Stimulated activated CD4-positive, alpha-beta T cell treated with anti-CD3 and anti-CD28 coated beads, TNF-alpha, amount 100 ng/mL, for 24 hours (primary cell): ENCODE measurements at places on chromosomes 3 and 15.

DNA sequence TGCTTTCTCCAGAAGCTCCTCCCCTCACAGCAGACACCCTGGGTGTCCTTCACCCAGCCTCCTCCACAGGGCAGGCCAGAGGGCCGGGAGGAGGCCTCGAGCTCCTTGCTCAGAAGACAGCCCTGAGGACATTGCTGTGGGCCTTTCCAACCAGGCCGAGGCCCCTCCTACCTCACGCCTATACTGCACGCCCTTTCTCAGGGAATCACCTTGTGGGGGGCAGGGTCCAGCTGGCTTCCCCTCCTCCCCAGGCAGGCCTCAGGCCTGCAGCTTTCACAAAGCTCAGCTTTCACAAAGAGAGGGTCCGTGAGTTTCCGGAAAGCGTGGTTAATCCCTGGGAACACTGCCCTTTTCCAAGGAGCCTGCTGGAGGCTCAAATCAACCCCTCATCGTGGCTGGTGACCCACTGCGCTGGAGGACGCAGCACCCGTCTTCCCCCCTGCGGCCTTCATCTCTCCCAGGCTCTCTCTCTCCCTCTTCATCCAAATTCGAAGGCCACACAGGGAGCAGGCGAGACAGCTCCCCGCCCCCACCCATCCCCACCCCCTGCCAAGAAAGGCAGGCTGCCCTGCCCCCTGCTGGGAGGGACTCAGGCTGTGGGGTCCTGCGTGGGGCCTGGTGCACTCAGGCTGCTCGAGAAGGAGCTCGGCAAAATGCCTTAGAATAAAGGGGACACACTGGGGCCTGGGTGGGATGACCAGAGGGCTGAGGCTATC is 79.4 kb downstream of the OCA2 start:
- DNase-seq: no peak

DNA sequence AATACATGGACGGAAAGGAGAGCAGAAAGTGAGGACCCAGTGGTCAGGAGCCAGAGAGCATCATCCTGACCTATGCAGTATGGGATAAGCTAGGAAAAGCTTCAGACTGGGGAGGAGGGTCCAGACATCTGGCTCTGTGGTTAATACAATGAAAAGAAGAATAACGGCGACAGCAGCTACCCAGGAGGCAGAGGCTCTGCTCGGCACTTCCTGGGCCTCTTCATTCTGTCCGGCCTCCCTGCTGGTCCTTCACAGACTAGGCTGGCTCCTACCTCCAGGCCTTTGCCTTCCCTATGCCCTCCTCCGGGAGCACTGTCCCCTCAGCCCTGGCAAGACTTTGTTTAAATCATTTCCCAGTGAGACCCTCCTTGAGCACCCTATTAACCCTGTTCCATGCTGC is 58.9 kb upstream of the WNT5A start:
- DNase-seq: no peak

GRCh38 chr3:109685084-109686079 is 348.0 kb upstream of the DPPA4 start:
- no peak for DNase-seq

DNA sequence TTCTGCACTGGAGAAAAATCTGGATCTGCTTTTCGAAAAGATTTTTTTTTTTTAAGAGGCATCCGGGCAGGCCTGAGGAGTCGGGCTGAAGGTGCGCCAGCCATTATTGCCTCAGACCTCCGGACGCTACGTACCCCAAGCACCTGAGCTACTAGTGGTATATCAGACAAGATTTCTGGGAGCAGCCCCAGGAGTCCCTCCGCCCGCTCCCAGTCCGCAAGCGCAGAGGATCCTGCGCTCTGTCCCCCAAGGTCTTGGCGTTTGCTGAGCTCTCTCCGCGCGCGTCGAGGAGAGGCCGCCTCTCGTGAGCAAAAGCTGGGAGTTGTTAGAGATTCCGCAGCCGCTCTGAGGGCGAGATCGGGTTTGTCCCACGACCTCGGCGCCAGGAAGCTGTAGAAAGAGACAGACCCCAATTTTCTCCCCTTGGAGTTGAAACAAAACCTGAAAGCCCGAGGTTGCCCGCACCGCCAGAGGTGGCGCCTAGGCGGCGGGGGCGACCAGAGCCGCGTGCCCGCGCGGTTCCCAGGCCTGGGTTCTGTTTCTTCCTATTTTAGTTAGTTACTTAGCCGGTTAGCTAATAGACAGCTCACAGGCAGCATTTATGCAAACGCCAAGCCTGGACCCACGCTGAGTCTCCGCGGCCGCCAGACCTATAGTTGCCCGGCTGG is 72.5 kb upstream of the POLG start:
- no peak for DNase-seq

DNA sequence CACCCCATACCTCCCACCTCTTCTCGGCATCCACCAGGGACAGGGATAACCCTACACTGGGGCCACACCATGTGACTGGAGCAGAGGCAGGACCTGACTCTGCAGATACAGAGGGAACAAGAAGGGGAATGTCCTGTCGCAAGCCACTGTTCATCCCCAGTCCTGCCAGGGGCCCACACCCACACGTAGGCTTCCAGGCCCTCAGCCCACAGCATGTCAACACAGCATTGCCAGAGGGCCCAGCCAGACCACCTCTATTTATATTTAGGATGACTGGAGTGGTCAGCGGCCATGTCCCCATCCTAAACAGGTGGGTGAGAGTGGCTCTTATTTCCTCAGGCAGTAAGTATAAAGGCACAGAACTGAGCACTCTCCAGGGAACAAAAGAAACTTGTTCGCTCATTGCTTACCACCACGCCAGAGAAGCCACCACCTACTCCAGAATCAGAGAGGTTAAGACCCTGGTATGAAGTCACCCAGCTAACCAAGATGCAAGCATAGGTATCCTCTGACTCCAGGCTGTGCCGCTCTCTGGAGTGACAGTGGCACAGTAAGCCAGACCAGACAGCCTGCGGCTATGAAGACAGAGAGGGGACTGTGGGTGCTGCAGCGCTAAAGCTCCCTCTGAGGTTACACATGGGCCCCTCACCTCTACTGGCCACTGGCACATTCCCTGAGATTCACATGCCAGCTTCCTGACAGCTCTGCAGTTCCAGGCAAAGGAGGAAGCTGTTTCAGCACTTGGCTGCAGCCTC is 67.9 kb downstream of the LRIG1 start:
- DNase-seq: no peak

DNA sequence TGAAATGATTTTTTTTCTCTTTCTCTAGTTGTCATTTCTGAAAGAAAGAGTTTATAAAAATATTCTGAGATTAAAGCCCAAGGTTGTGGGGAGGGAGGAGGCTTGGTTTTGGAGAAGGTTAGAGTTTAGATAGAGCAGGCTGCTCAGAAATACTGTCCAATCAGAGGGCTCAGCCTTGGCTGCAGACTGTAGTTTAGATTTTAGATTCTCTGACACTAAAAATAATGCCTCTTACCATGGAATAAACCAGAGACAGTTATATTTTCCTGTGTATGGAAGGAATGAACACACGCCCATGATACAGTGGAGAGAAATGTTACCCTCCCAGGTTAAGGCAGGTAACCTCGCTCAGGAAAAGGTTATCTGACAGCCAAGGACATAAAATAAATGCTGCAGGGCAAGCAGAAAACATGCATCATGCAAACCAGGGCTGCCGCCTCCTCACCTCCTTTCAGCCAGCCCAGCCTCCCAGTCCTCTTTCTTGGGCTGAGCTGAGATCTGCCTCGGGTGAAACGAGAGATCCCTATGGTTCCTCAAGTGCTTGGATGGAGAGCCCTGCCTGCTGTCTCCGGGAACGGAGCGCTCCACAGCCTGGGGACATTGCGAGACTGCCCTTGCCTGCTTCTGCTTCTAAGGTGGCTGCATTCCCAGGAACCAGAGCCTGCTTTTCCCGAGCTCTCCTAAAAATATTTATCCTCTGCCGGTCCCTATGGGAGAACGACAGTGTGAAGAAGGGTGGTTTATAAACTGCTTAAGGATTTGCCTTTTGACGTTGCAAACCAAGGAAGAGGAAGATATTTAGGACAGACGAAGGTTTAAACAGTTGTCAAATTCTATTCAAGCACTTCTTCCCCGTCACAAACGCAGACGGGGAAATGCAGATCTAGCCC is 848 bp downstream of the NCEH1 start:
- DNase-seq: no peak

DNA sequence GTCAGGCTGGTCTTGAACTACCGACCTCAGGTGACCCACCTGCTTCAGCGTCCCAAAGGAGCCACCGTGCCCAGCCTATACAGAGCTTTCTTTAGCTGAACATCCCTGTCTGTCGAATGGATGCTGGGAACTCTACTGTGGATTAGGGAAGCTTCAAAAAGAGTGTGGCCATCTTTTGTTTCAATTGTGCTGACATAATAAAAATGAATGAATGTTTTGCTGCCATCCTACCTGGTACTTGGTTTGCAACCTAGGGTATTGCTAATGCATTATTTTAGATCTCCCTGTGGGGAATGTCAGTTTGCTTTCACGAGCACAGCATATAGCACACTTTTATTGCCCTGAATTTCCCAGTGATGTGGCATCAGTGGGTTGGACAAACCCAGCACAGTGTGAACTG is 32.3 kb downstream of the CMTM6 start:
- no peak for DNase-seq

DNA sequence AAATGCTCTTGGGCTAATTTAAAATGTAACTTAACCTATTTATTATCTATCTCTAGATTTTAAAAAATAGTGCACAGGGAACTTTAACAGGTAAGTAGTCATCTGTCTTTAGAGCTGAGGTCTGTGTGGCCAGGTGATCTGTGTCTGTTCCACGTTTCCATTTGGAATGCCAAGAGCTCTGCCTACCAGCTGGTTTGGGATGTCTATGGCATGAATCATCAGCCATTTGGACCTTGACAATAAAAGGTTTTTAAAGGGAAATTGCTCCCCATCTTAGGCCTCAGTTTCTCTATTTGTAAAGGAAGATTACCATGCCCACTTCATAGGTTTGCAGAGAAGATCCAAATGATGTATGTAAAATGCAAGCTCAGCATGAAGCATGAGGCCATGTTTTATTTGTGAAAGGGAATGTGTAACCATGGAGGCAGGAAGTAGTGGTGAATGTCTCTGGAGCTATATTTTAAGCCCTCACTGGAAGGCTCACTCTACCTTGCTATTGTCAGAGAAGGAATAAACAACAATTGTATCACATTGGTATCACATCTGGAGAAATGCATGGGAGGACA is 548.1 kb upstream of the LMCD1 start:
- no peak for DNase-seq

- no peak for DNase-seq
These were observed 289.7 kb upstream of the MCTP2 start for GRCh38 chr15:93941697-93942096.

DNA sequence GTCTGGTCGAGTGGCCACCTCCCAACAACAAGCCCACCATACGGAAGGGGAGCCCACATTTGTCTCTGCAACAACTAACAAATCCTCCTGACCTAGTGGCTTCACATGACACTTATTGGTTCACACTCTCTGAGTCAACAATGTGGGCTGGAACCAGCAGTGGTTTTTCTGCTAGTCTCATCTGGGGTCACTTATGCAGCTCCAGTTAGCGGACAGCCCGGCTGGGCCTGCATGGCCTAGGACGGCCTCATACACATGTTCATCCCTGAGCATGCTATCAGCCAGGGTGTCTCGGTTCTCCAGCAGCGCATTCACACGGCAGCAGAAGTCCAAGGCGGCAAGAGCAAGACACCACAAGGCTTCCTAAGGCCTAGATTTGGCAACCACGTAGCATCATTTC is 281.7 kb downstream of the XXYLT1 start:
- DNase-seq: no peak

GRCh38 chr3:24605511-24606028 is 110.9 kb upstream of the THRB start:
- DNase-seq: no peak

DNA sequence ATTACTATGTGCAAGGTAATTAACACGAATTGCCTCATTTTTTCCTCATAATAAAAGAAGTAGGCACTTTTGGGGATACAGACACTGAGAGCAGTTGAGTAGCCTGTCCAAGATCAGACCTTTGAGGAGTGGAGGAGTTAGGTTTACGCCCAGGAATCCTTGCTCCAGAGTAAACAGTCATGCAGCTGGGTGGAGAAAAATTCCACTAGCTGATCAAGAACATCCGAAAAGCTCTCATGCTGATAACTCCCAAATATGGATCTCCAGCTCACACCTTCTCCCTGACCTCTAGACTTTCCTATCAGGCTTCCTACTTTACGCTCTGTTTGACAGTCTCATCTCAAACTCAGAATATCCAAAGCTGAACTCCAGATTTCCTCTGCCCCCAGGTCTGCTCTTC is 53.3 kb downstream of the ST6GAL1 start:
- DNase-seq: no peak

DNA sequence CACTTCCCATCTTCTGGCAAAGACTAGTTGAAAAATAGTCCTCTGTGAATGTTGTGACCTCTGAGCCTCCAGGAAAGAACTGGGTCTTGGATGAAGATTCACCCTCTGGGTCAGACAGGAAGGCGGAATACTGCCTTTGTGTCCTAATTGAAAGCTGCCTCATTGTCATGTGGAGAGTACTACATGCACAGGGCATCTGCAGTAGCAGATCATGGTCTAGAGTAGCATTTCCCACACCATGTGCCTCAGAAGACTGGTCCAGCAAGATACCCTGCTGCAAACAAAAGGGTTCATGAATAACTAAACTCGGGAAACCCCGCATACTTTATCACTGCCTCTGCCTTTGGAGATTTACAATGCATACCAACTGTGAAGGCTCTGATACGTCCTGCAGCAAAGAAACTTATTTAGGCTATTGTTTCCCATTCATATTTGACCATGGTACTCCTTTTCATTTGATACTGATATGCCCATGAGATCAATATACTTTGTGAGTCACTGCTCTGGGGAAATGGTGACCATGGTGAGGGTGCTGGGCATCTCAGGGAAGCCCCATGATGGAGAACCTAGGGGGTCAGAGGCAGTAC is 22.7 kb downstream of the IRAK2 start:
- DNase-seq: no peak

GRCh38 chr15:44296625-44297524 is 8.4 kb downstream of the GOLM2 start:
- DNase-seq: no peak

GRCh38 chr3:159667261-159667660 is 321.4 kb upstream of the IL12A start:
- no peak for DNase-seq

DNA sequence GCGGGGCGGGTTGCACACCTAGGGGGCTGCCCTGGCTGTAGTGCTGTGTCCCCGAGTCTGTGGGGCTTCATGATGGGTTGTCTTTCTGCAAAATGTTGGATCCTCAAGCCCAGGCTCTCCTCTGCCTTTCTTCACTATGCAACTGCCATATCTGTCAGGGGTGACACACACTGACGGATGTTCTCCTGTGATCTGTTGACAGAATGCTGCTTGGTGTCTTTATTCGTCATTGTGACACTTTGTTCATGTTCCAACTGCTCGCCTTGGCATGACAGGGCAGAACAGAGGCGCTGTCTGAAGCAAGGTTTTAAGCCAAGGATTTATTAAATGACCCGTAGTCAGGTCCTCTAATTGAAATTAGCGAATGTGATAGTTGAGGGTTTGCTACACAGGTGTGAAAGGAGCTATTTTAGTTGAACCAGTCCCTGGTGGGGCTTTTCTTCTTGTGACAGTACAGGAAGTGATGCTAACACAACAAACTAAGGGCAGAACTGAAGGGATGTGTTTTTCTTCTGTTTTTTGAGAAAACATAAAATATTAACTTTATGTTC is 173.4 kb downstream of the MCTP2 start:
- DNase-seq: no peak
